ENCODE measurements at places on chromosomes 1 and 21.

- no peak for DNase-seq
Measured at GRCh38 chr1:42767510-42768000, 506 bp downstream of the C1orf50 start.

- no peak for DNase-seq
Measured at GRCh38 chr1:11515368-11516300, 36.7 kb downstream of the DISP3 start.

GRCh38 chr1:172537827-172538391 lies 5.0 kb downstream of the SUCO start:
- DNase-seq: no peak

DNA sequence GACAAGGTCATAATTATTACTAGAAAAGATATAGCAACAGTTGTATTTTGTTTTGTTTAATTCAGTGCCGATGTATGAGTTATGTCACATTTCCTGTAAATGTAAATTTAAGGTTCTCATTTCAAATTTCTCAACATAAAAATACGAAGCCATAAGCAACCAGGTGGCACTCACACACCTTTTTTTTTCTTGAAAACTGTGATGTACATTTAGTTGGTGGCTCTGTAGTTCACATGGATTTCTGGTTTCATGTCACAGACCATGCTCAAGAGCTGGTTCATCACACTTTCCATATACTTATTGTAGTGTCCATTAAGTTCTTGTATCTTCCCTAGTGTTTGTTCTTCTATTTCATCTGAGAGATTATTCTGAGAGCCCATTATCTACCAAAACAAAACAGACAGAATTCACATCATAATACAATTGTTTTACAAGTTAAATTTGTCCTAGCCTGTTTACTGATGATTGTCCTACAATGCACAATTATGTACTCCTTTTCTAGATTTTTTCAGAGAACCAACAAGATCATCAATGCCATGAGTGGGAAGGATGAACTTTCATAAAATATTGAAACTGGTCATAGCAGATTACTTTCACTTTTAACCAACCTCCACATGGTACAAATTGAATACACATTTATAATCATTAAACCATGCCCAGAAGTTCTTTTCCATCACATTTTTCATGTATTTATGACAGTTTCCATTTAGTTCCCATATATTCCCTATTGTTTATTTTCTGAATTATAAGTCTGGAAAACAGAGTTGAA lies 17.1 kb downstream of the ATP6V1G3 start:
- no peak for DNase-seq

DNA sequence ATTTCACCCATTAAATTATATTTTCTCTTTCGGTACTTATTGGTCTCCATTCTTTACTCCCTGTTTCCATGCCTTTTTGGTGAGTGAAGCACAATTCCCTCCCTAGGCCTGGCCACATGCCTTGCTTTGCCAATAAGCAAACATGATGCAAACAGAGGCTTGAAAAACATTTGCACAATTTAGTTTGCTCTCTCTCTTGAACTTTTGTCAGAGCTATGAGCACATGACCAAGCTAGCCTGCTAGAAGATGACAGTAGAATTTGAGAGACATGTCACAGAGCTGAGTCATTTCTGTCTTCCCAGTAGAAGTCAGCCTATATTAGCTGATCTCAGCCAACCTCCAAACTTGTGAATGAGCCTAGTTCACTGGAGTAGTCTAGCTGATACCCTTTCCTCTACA lies 24.6 kb downstream of the ANGPTL3 start:
- no peak for DNase-seq
